Activated naive CD4-positive, alpha-beta T cell treated with Interleukin-2 at 50 U/mL for 16 hours (primary cell): ENCODE measurements at places on chromosomes 1 and 21.

DNA sequence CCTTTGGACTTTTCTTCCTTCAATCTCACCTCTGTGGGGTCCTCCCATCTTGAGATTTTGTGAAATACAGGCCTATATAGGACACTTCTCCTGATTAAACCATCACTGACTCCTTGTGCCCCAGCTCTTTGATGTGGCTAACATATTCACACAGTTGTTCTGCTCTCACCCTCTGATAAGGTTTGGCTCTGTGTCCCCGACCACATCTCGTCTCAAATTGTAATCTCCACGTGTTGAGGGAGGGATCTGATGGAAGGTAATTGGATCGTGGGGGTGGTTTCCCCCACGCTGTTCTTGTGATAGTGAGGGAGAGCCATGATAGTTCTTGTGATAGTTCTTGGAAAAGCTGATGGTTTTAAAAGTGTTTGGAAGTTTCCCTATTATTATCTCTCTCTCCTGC, 19.7 kb downstream of the LRRC7 start:
- no peak for DNase-seq

GRCh38 chr1:113849072-113849471, 22.4 kb downstream of the PTPN22 start:
- no peak for DNase-seq

DNA sequence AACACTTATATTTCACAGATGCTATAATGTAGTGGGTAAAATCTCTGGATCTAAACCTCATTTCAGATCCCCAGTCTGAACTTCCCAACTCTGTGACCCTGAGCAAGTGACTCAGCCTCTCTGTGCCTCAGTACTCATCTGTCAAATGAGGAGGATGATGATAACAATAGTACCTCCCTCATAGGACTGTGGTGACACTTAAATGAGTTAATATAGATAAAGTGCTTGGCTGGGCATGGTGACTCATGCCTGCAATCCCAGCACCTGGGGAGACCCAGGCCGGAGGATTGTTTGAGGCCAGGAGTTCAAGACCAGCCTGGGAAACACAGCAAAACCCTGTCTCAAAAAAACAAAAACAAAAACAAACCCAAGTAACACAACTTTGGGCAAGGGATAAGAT, 4.7 kb upstream of the ECE1 start:
- peak; percentile 65 for DNase-seq

DNA sequence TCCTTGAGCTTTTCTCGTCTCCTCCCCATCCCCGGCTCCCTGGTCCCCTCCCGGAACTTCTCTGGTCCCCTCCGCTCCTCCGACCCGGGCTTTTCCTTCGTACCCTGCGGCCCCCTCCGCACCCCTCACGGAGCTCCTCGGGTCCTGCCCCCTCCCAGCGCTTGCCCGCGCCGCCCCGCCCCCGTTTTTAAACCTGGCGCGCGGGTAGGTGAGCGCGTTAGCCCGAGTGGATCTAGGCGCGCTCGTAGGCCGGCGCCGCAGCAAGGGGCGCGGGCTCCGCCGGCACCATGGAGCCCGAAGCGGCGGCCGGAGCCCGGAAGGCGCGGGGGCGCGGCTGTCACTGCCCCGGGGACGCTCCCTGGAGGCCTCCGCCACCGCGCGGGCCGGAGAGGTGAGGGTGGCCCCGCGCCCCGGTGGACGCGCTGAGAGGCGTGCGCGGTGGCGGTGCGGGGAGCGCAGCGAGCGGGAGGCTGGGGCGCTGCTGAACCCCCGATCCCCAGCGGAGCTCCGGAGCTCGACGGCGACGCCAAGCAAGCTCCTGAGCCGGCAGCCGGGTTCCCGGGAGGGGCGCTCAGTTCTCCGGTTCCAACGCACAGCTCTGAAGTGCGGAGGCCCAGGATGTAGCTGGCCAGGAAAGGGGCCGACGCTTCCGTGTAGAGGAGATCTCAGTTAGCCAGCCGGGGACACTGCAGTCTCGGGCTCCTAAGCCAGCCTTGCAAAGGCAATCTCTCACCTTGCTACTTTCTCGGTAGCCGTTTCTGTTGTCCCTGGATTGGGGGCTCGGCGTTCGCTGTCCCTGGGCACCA, at the start of gene RIPPLY3:
TSS of gene RIPPLY3 (plus strand) at position 217 of the 806 bp plus-strand sequence. CDS start at position 288, 71 bp downstream.
- DNase-seq = peak; percentile 16

DNA sequence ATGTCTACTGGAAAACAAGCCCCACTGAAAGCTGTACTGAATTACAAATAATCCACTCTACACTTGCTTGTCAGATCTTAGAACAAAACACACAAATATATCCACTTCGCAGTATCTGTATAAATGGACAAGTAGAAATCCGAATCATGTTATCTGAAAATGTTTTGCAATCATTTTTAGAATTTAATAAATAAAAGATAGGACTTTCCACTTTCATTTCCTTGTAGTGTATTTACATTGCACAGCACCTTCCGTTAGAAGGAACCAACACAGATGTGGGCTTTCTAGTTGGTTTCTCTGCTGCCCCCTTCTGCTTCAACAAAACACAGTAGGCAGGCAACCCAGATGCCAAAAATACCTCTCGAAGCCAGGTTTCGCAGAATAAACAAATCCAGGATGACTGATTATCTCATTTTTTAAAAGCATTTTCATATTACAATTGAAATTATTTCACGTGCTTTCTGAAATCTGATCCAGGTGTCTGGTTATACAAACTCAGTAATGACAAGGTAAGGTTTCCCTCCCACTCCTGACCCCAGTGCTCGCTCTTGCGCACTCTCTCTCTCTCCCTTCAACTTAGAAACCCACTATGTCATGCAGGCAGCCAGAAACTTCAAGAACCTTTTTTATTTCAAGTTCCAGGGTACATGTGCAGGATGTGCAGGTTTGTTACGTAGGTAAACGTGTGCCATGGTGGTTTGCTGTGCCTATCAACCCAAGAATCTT, 389.9 kb downstream of the SMYD3 start:
- DNase-seq = peak; percentile 29

DNA sequence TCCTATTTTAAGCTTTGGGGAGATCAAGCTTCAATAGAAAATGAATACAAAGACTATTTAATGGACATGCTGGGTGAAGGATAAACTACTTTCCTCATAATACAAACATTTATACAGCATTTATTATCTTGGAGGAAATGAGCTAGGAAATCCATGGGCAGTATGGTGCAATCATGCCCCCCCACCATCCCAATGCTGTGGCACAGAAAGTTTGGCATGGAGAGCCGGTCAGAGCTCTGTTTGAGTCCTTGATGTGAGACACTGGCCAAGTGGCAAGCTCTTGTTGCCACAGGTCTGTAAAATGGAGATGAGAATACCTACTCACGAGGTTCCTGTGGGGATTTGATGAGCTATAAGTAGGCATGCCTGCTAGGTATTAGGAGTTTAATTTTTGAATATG, 120.6 kb downstream of the MAB21L3 start:
- DNase-seq = no peak

- no peak for DNase-seq
Observed at GRCh38 chr1:97379387-97380075, 541.3 kb downstream of the DPYD start.

GRCh38 chr1:34277150-34277549, 100.4 kb downstream of the C1orf94 start:
- DNase-seq = no peak

DNA sequence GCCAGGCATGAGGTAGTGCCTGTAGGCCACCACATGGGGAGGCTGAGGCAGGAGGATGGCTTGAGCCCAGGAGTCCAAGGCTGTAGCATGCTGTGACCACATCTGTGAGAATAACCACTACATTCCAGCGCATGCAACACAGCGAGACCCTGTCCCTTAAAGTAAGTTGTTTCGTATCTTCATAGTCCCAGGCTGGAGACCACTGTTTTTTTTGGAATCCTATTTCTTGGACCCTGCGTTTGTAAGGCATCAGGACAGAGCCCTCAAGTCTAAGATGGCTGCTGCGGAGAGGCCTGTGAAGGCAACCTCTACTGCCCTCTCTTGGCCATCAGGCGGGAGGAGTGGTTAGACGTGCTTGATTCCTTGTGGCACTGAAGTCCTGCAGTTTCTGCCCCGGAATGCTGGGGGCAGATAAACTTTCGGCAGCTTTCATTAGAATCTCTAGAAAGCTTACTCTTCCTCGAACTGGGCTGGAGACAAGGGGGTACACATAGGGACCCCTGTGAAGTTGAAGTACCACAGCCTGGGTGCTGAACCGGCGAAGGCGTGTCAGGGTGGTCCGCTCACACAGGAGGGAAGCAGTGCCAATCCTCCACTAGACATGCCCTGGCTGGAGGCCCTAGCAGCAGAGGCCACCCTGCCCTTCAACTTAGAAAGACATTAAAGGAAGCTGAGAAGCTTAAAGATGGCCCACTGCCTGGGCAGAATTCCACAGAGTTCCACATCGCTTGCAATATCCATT, 36.6 kb downstream of the RABIF start:
- peak; percentile 33 for DNase-seq

GRCh38 chr1:17233675-17234320, 15.1 kb upstream of the PADI3 start:
- DNase-seq = no peak

GRCh38 chr1:22267413-22268175, 124.7 kb upstream of the WNT4 start:
- DNase-seq = no peak

DNA sequence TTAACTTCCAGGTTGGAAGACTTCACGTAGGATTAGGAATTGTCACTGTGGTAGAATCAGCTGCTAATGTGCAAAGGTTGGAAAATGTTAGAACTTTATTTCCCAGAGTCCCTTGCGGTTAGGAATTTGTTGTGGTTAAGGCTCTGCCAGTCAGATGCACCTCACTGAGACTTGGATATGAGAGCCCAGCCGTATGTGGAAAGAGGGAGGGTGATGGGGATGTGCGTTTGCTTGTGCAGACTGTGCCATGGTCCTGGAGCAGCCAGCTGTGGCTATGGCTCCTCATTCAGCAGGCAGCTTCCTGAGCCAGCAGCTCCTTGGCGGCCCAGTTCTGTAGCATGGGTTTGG, 12.5 kb downstream of the S100A10 start:
- no peak for DNase-seq

DNA sequence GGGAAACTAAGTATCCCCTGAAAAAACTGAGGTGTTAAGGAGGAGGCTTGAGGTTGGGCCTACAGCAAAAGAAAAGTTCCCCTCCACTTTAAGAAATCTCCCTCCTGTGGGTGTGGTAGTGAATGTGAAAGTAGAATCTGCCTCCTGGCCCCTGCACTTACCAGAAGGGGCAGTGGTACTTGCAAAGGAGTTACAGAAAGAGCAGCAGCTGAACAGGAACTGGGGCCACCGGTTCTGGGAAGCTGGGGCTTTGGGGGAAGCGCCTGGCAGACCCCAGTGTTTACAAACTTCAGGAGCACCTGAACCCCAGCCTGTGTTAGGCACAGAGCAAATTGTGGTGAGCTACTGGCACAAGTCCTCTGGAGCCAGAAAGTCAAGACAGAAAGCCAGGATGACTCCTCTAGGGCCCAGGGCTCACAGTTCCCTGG, 250.2 kb upstream of the FGGY start:
- peak; percentile 33 for DNase-seq

- no peak for DNase-seq
Observed at GRCh38 chr1:64478594-64479470, 8.9 kb downstream of the CACHD1 start.

GRCh38 chr1:86542631-86543030, 4.2 kb upstream of the CLCA4 start:
- no peak for DNase-seq

GRCh38 chr1:162389021-162389818, 7.7 kb downstream of the C1orf226 start:
- DNase-seq = no peak

DNA sequence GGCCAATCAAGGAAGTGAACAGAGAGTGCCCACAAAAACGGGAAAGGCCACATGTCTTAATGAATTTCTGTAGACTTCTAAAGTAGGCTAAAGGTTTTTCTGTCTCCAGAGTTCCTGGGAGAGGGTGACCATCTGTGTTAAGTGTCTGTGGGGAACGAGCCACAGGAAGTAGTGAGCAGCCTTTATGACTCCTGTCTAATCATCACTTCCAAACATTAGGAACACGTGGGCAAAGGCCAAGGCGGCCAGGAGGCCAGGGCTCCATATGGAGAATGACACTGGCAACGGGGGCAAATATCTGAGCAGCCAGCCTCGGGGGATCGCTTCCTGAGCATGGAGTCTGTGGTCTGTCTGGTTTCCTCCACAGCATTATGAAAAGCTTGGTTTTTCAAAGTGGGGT, 7.1 kb downstream of the FAM89A start:
- DNase-seq = no peak

DNA sequence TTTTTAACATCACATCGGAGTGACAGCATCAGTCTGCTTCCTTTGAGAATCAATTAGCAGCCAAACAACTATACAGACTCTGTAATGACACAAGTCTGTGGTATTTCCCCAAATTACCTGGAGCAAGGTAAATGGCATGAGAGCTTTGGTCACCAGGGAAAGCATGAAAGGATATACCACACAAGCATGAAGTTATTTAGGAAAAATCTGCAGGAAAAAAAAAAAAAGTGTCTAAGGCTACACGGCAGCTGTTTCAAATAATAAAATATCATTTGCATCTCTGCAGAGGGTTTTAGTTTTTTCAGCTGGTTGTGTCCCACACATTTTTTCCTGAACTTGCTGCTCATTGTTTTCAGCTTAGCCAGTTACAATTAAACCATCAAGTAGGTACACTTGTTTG, 234.7 kb downstream of the TTLL7 start:
- no peak for DNase-seq

DNA sequence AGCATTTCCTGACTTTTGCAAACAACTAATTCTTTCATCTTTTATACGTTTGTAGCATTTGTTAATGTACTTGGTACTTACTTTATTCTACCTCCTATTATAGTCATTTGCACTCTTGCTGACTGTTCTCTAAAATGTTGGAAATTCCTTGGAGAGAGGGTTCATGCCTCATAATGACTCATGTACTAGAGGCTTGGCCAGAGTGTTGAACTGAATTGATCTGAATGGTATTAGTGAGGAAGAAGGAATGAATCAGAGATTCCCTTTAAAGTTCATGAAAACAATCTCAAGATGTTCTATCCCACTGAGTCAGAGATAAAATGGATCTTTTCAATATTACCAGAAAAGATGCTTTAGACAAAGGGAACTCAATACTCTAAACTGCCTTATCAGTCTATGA, 383.4 kb downstream of the SEC16B start:
- DNase-seq = no peak

- DNase-seq = no peak
Observed at GRCh38 chr1:186283374-186283773, 91.7 kb downstream of the TPR start.

DNA sequence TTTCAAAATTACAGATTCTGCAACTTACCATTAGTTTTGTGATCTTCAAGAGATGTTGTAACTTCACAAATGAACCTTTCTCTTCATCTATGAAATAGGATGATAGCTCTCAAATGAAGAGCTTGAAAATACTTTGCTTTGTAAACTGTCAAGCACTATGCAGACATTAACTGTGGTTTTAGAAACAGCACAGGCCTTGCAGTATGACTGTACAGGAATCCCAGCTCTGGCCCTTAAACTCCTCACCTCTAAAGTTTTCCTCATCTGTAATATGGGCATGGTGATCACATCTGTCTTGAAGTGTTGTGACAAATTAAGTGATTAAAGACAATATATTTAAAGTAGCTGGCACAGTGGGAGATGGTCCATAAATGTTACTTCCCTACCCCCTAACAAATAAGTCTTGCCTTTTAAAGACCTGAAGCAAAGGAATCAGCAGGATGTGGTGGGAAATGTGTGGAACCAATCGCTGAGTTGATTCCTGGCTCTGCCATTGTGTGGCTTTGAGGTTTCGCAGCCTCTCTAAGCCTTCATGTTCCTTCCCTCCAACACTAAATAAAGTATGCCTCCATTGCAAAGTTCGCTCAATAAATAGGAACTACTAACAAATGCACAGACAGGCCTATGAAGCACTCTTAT, 5.5 kb upstream of the PTP4A2 start:
- no peak for DNase-seq
